ENCODE measurements at places on chromosomes 13 and 19. TPM values are rescaled to one million over a fixed set of nuclear protein-coding genes. Genes with fewer than 3 reads are reported as not detected.

GRCh38 chr13:110430391-110431336 is 123.6 kb downstream of the COL4A2 start:
- no peak for DNase-seq

Gene LNX2
- polyA plus RNA-seq: 6.2 TPM

Gene HTR2A
- polyA plus RNA-seq: 0.02 TPM

Gene BST2
- 2.8 TPM for polyA plus RNA-seq

DNA sequence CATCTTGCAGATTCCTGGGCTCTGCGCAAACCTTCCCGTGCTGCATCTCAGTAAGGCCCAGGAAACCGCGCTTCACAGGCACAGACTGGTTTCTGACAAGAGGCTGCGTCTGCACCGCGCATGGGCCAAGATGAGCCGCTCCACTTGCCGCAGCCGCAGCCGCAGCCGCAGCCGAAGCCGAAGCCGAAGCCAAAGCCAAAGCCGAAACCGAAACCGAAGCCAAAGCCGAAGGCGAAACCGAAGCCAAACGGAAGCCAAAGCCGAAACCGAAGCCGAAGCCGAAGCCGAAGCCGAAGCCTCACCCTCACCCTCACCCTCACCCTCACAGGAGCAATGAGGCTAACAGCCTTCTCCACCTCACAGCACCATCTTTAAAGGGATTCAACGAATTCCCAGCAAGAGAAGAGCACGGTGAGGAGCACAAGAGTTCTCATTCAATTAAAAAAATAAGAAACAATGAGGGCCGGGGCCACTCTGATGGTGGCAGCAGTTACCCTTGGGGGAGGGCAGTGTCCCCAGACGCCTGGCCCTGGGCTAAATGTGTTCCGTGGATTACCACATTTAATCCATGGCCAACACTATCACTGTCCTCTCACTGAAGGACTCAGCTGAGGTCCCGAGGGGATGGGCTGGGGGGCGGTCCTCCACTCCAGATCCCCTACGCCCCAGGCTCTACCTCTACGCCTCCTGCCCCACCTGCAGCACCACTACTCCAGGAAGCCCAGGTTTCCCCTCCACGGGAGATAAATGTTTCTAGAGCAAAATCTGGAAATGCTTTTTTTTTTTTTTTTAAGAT is 29.1 kb downstream of the ZNF787 start:
- DNase-seq: no peak

DNA sequence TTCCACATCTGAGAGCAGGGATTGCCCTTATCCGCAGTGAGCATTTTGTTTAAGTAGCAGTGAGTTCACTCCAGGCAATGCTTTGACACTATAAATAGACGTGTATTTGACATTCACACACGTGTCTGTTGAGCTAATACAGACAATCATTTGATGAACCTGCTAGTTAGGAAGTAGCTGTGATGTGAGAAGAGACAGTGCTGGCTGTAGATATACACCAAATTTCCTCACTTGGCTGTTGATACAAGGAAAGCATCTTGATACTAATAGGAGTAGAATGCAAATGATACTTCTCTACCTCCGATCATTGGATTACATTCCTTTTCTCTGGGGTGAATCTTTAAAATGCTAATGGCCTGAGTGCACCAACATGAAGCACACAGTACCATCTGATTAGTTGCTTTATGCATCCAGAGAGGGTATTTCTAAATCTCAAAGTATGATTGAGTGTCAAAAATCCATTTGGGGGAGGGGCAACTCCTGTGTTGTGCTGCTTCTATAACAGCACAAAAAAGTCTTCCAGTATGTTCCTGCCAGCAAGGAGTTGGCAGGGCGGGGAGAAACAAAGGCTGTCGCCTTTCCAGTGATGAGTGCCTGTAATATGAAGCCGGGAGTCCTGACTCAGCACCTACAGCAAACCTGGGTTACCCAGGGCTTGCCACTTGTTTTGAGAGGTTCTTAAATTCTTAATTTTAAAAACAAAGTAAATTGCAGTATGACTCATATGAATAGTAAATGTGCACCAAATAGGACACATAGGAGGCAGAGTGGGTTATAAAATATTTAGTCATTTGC is 7.0 kb downstream of the CUL4A start:
- no peak for DNase-seq

DNA sequence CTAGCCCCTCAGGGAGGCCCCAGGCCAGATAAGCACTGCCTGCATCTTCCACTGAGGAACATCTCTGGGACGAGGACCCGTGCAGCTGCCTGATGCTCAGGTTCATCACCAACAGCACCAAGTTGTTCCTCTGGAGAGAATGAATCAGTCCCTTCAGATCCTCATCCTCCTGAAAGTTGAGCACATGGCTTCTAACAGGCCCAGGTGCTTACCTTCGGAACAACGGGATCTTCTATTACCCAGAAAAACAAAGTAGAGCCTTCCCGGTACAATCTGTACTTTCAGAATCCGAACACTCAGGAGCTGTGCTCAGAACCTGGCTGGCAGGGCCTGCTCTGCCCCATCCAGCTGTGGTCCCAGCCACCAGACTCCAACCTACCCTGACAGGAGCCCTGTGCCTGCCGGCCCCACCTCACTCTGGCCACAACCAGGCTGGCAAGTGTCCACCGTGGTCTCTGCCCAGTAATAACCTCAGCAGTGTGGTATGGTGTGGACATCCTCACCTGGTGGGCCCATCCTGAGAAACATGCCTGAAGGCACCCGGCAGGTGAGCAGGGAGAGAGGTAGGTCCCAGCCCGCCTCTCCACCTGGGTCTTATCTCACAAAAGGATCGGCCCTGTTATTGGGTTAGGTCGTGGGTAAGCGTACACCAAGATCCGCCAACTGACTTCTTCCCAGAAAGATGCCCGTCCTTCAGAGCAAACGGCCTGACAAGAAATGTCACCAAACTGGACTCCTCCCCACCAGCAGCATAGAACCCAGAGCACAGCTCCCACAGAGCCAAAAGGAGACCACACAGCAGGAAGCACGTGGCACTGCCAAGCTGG is 34.1 kb downstream of the ELL start:
- no peak for DNase-seq

Gene ZNF729
- polyA plus RNA-seq: not detected

- DNase-seq: no peak
Observed at GRCh38 chr13:62706048-62706447, 1290.4 kb upstream of the PCDH20 start.

DNA sequence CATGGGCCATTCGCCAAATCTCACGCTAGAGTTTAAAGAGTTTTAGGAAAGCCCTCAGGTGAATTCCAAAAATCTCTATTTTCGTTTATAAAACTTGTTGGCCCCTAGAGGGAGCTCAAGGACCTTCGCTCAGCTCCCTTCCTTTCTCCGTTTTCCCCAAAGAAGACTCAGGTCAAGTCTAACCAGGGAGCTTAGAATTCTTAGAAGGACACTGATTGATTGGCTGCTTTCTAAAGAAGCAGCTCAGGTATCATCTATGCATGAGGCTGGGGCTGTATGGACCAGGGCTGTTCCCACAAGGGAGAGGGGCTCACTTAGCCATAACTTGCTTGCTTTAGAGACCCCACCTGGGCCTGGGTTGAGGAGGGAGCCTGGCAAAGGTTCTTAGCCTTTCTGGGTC is 20.5 kb downstream of the DZIP1 start:
- DNase-seq: no peak

DNA sequence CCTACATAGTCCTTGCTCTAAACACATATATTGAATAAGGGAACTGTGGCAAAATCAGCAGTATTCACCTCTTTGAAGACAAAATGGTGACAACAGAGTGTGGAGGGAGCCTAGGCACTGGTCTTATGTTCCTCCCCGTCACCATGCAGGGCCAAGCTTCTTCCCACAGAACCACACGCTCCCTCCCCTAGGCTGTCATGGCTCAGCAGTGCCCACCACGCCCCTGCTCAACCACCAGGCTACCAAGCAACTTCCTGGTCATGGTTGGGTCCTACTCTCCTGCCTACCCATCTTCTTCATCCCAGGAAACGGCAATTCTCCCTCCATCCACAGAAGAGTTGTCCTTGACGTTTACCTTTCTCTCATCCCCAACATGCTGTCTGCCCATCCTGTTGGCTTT is 126.1 kb downstream of the CRYL1 start:
- DNase-seq: no peak

DNA sequence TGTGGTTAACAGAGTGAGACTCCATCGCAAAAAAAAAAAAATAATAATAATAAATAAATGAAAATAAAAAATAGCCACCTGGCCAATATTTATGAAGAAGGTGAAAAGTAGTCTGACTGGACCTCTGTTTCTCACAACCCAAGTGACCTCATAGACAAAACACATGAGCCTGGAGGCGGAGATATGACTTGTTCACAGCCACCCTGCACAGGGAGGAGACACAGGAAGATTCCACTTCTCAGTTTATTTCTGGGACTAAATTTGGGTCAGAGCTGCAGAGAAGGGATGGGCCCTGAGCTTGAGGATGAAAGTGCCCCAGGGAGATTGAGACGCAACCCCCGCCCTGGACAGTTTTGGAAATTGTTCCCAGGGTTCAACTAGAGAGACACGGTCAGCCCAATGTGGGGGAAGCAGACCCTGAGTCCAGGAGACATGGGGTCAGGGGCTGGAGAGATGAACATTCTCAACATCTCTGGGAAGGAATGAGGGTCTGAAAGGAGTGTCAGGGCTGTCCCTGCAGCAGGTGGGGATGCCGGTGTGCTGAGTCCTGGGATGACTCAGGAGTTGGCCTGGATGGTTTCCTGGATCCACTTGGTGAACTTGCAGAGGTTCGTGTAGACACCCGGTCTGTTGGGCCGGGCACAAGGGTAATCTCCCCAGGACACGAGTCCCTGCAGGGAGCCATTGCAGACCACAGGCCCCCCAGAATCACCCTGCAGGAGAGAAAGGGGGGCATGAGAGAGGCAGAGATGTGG is 9.6 kb downstream of the KLK5 start:
- no peak for DNase-seq

DNA sequence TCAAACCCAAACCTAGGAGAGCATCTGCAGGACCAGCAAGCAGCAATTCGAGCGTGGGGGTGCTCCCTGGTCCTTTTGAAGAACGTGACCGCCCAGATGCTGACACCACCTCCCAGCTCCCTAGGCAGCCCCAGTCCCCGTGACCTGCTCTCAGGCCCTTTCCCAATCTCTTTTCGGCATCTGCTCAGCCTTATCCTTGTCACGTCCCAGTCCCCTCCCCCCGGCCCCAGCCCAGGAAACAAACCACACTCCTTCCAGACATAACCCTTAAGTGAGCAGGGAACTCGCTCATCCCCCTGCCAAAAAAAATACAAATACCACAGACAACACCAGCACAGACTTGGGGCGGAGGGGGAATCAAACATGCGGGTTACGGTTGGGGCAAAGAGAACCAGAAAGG is 3.3 kb downstream of the MLLT1 start:
- no peak for DNase-seq

Gene ICAM4
- polyA plus RNA-seq: 3.3 TPM

Data from AG04450 (cell line).